ENCODE measurements at places on chromosomes 3 and 15. TPM values are rescaled to one million over a fixed set of nuclear protein-coding genes. Genes with fewer than 3 reads are reported as not detected.

TMEM45A gene
- 70.5 TPM for total RNA-seq

CELSR3 gene
- total RNA-seq, result 0.16 TPM

LRRFIP2 gene
- 41.6 TPM for total RNA-seq

MYRIP gene
- 1.9 TPM for total RNA-seq

GRCh38 chr3:112085735-112086075, 484 bp upstream of the C3orf52 start:
- no peak for DNase-seq

DNA sequence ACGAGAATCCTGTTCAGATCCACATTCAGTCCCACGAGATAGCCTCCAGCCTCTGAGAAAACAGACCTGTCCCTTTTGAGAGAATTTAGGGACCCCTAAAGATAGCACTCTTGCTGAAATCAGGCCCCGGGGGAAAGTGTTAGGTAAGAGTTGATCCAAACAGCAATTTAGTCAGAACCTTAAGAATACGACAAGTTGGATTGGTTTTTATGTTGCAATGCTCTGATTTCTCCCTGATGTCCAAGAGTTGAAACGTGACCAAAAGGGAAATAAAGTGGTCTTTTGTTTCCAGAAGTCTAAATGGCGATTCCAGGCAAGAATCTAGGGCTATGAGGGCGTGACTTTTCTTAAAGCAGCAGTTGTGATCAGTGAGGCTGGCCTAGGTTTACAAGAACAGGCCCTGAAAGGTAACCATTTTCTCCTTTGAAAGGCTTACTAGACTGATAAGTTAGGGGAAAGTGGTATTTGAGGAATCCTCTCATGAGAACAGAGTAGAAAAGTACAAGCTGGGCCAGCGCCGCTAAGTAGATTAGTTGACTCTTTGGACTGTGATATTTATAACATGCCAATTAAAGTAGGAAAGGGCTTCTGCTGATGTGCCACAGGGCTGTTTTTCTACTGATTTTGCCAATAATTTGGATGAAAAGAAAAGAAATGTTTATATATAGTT, 4.9 kb downstream of the MAN2A2 start:
- no peak for DNase-seq

- DNase-seq, result no peak
Observed at GRCh38 chr15:73168487-73168886, 116.2 kb downstream of the NEO1 start.

DNA sequence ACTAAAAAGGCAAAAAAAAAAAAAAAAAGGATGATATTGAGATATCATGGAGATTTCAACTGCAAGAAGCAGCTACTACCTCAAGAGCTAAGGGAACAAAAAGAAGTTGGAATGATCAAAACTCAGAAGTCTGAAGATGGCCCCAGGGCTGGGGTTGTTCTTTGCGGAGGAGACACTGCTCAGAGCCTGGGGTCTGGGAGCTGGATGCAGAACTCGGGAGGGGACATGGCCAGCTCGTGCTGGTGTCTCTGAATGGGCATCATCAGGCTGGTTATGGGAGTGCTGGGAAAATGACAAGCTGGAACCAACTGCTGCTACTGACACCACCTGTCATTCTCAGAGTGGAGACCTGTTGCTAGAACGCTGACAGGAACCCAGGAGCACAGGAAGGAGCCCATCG, 14.2 kb upstream of the ADIPOQ start:
- DNase-seq, result no peak

GRCh38 chr15:70752193-70752635, 11.1 kb downstream of the UACA start:
- DNase-seq, result no peak

DNA sequence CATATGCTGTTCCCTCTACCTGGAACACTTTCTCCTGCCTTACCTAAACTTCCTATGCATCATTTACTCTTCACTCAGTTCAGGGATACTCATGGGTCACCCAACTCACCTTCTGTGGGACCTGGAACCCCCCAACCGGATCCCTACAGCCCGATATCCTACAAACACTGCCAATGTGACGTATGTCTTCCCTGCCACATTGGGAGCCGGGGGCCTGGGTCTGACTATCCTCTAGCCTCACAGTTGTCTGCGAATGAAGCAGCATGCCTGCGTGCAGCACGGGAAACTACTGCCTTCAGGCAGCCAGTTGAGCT, 405 bp downstream of the NPRL2 start:
- no peak for DNase-seq

GRCh38 chr3:3799173-3800079, at the start of gene LRRN1:
LRRN1 (plus strand) TSS chr3:3799431; CDS start chr3:3844642, 45,211 bp downstream.
- peak; percentile 14 for DNase-seq

DNA sequence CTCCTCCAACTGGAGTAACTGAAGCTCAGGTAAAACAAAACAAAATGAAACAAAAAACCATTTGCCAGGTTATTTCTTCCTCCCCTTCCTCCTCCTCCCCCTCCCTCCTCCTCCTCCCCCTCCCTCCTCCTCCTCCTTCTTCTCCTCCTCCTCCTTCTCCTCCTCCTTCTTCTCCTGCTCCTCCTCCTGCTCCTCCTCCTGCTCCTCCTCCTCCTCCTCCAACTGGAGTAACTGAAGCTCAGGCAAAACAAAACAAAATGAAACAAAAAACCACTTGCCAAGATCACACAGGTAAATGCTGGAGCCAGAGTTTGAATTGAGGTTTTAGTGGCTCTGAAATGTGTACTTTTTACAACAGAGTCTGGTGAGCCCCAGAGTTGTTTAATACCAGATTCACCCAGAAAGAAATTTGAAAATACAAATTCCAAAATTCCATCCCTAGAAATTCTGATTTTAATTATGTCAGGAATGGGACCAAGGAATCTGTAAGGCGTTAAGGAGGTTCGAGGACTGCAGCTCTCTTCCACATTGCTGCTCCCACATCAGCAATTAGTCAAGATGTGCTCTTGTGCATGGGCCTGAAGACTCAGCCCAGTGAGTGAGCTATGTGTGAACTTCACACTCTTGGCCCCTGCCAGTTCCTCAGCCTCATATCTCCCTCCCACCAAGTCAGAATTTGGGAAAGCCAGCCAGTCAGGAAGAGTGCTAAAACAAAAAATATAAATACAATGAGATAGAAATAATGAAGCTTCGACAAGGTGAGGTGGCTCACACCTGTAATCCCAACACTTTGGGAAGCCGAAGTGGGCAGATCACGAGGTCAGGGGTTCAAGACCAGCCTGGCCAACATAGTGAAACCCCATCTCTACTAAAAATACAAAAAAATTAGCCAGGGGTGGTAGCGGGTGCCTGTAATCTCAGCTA, 31.6 kb upstream of the ZNF770 start:
- DNase-seq, result peak; percentile 25

GRCh38 chr15:27768732-27769475, 330.2 kb downstream of the OCA2 start:
- DNase-seq, result no peak

DNA sequence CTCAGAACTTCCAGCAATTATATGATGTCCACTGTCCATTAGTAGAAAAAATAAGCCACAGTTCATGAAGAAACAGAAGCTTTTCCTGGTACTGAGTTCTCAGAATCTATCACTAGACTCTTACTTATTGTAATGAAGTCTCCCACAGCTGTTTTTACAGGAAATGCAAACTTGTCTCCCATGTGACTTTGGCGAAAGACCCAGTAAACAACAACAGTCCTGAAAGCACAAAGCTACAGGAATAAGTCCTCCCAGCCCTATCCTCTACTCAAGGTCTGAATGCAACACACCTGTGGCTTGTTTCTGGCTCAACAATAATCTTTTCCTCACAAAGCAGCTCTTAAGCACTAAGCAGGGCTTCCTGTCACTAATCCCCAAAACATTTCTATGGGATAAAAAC, 55.9 kb downstream of the EOMES start:
- DNase-seq, result no peak

- no peak for DNase-seq
Observed at GRCh38 chr3:152322756-152323155, 54.0 kb downstream of the MBNL1 start.

DNA sequence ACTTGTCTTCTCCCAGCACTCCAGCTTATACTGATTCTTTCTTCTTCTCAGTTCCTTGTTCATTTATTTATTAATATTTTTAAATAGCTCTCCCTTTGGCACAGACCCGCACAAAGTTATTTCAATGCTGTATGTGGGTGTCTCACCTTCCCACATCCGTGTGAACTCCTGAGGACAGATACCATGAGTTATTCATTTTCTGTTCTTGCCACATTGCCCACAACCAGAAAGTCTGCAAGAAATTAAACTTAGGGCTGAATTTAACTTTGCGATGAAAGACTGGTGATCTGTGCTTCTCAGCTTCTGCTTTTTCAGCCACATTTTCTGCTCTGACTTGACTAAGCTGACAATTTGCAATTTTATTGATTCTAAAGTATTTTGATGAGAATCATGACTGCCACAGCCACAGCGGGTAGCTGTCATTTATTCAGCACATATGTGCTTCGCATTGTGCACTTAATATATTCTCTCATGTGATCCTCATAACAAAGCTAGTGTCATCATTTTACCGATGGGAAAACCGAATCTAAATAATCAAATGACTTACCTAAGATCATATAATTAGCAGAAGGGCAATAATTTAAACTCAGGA, 569.8 kb downstream of the EDEM1 start:
- DNase-seq, result no peak

DNA sequence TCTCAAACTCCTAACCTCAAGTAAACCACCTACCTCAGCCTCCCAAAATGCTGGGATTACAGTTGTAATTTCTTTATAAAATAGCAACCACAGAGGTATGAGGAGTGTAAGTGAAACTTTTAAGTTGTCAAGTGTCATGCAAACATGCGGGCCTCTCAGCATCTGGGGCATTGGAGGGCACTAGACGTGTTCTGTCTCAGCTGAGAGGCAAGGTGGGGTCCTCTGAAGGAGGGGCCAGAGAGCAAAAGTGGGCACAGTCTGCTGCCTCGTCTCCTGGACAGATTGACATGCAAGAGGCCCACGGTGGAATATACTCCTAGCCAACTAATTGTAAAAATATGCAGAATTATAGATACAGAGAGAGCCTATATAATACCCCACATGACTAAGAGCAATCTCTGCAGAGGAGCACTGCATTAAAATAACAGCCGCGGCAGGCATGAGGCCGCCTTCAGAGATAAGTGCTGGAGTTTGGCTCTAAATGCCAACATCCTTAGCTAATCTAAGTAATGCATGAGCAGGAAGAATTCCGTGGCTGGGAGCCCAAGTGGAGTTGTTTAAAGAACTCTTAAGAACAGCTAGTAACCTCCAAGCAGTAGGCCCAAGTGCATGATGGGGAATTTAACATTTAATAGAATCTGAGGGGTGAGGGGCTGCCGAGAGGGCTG, 87.8 kb upstream of the RNU6-1 start:
- peak; percentile 95 for DNase-seq

- DNase-seq, result no peak
Observed at GRCh38 chr15:52220937-52221660, 29.9 kb upstream of the GNB5 start.

Measured in MG63 (cell line).